GM03348 (cell line): ENCODE measurements at places on chromosomes 6 and 20.
A peak's percentile ranks its signal among the peaks of the same experiment; 100 is the strongest.

- DNase-seq = no peak
These were observed 26.2 kb upstream of the RHAG start for GRCh38 chr6:49662892-49663261.

DNA sequence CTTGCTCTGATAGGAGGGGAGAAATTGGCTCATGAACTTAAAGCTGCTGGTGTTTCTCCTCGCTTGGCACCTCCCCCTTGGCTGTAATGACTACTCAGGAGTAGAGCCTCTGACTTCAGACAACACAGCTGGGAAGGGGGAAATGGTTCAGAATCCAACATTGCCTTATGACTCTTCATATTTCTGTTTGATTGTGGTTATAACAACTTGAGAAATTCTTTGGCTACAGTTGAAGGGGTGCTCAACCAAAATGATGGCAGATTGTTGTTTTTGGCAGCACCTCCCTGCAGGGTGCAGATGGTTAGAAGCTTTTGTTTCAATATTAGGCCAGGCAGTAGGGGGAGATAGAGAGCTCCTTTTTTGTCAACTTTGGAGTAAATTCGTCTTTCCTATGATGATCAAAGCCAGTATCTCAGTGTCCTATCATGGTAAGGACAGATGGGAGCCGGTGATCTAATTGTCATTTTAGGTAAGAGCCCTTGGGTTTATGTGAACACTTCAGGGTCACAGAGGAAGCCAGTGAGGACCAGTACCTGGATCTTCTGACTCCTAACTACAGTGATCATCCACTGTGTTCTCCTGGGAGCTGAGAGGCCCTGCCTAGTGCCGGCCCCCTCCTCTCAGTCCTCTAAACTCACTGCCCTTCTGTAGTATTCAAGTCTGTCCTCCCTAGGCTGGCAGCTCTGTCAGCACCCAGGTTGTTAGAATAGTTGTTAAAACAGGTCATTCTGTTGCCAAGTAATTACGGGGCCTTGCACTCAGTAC lies 39.9 kb downstream of the RPRD1B start:
- peak; percentile 89 for DNase-seq

DNA sequence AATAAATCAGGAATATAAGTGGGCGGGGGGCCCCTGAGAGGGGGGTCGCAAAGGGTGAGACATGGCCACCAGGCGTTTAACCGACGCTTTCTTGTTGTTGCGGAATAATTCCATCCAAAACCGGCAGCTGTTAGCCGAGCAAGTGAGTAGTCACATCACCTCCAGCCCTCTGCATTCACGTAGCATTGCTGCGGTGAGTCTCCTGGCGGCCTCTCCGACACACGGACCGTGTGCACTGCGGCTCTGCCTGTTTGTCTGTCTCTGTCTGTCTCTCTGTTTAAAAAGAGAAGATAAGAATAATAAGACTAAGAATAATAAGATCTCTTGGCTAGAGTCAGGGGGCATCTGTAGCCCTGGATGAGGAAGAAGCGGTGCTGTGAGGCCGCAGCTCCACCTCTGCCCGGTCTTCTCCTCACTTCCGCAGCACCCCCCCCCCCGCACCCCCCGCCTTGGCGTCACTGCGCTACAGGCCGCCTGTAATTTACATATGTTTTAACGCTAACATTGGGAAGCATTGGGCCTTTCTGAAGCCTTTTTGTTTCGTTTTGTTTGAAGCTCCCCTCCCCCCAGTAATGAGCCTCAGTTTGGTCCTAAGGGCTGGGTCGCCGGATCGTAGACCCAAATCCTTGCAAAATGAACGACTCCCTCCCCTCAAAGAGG lies 993 bp downstream of the STX16 start:
- peak; percentile 85 for DNase-seq

DNA sequence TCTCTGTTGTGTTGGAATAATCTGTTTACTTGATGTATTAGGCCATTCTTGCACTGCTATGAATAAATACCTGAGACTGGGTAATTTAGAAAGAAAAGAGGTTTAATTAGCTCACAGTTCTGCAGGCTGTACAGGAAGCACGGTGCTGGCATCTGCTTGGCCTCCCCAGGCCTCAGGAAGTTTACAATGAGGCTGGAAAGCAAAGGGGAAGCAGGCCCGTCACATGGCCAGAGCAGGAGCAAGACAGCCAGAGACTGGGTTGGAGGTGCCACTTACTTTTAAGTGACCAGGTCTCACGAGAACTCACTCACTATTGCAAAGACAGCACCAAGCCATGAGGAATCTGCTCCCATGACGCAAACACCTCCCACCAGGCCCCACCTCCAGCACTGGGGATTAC lies 50.6 kb upstream of the FUCA2 start:
- no peak for DNase-seq

DNA sequence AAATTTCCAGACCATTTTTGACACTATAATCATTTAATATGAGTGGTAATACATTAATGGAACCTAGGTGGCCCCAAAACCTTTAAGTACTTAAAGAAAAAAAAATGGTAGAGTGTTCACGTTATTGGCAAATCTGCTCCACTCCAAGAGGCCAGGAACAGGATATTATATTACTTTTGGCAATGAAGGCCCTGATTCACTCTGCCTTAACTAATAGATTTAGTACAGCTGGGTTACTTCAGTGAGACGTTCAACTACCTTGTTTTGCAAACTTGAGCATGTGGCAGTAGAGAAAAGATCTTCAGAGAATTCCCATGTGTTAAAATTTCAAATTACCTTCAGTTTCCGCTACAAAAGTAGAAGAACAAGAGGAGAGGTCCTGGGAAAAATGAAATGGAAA lies 12.8 kb downstream of the ADNP start:
- DNase-seq = peak; percentile 33

GRCh38 chr6:90811596-90812226 lies 224.8 kb upstream of the MAP3K7 start:
- DNase-seq = no peak

GRCh38 chr20:16017656-16018055 lies 555.6 kb downstream of the KIF16B start:
- no peak for DNase-seq

- no peak for DNase-seq
These were observed 44.5 kb downstream of the PXDC1 start for GRCh38 chr6:3707024-3707423.

- peak; percentile 19 for DNase-seq
These were observed 1216.2 kb upstream of the CITED2 start for GRCh38 chr6:140590641-140591040.

DNA sequence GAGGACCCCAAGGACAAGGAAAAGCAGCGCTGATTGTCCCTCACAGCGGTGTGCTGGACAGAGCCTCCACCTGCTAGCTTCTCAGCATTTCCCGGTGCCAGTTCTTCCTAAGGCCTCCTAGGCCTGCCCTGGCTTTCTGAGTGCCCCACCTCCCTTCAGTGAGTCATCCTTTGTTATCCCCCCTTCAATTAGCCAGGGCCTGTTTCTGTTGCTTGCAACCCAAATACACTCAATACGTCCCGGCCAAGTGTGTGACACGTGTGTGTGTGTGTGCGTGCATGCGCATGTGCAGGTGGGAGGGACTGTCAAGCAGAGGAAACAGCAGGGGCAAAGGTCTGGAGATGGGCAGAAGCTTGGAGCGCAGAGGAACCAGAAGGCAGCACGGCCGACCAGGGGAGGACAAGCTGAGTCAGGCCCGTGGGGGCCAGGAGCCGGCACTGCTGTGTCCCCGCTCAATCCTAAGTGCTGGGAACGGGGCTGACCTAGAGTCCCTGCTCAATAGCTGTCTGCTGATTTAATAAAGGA lies 159.8 kb downstream of the PREX1 start:
- DNase-seq = no peak

GRCh38 chr6:106733386-106733785 lies 104.0 kb downstream of the QRSL1 start:
- DNase-seq = no peak

DNA sequence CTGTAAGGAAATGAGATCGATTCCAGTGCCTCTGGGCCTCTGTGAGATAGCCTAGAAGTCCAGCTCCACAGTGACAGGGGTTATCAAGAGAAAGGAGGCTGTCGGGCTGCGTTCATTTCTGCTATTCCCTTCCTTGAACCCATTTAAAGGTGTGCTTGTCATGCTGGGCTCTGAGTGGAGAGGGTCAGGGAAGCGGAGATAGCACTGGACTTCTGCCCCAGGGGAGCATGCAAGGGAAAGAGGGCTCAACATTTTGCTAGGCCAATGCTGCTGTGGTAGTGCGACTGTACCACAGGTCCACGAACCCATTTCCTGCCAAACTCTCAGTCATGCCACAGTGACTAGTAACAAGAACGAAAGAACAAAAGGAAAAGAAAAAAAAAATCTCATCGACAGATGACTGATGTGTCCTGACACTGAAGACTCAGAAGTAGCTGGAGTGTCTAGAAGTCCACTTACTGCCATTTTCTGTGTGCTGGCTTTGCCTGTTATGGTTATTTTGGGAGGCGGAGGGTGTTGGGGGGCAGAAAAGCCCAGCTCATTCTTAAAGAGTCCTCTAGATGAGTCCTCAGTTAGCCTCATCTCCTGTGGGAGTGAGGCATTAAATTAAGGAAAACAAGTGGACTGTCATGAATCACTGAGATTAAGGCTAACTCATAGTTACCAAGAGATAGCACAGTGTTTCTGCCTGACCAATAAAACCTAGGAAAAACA lies 8.1 kb downstream of the NEDD9 start:
- DNase-seq = no peak

DNA sequence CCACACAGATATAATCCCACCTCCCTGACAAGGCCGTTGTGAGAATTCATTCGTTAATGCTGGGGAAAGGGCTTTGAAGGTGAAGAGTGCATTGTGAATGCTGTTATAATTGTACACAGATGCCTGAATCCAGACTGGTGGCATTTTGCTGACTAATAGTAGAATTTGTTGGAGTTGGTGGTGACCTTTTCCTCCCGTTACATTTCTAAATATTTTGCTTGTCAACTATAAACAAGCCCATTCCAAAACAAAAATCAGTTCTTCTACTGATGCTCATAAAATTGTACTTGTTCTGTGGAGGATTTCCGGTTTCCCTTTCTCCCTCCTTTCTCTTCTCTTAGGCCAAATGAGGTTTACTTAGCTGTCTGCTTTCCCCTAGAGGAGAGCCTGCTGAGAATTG lies 253.1 kb upstream of the SUPT3H start:
- DNase-seq = peak; percentile 33

DNA sequence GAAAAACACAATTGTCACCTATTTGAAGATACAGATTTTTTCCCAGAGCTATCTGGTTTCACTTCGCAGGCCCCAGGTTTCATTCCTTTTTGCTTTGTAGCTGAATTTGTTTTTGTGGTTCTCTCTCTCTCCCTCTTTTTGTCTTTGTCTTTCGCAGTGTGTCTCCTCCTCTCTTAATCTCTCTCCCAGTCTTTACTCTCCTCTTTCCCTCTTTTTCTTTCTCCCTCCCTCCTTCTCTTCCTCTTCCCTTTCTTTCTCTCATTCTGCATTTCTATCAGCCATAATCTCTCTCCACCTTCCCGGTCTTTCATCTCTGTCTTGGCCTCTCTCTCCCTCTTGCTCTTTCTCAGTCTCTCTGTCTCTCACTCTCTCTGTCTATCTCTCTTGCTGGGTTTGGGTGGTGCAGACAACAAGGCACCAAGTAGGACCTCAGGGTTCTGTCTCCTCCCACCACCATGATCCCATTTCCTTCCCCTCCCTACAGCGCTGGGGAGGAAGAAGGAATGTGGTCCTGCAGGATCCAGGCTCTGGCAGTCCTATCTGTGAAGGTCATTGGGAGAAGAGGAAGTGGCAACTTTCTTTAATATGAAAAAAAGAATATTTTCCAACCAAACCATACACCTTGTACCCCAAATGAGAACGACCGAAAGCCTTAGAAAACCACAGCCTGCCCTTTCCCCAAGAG lies 63.2 kb downstream of the BANF2 start:
- DNase-seq = no peak

DNA sequence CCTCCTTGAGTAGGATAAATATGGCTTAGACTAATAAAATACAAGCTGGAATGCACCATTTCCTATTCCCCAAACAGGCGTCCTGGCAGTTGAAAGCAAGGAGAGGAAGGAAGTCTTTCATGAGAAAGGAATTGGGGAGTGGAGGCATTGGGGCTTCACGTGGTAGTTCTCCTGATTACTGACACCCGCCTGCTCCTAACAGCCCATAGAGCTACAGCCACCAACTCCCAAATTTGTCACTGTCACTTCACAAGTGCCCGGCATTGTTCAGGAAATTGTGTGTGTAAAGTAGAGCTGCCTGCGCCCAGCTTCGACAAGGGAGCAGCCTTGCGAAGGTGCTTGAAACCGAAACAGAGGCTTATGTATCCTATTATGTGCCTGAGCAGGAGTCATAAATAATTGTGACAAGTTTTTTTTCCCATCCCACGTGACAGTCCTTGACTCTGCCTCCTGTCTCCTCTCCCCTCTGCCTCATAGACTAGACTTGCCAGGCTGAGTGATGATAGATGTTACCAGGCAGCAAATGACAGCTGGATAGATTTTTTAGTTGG lies 301.7 kb upstream of the ZFP64 start:
- peak; percentile 48 for DNase-seq

DNA sequence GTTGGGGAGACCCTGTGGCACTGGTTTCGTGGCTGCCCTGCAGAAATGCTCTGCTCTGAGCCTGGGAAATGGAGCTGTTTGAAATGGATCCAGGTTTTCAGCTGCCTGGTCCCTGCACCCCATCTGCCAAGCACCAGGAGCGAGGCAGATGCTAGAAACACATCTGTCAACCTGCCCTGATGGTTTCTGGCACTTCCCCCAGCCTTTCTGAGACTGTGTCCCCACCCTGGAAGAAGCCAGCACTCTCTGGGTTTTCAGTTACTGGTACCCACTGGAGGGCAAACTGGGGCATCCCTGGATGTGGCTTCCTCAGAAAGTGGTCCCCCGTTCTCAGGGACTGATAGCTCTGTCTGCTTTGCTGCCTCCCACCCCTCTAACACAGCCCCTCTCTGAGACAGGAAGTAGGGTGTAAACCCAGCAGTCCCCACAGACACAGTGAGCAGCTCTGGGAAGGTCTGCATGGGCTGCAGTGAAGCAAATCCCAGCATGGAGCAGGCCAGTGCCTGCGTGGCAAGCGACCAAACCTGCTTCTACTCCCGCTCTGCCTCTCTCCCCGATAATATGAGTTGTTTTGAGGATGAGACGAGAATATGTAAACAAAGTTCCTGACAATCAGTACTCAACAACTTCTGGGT lies 54.2 kb upstream of the MAFB start:
- DNase-seq = no peak

- DNase-seq = no peak
These were observed 5.9 kb upstream of the MRS2 start for GRCh38 chr6:24396824-24397223.

GRCh38 chr20:5374171-5374570 lies 57.4 kb upstream of the PROKR2 start:
- no peak for DNase-seq

- no peak for DNase-seq
These were observed 190.4 kb downstream of the CDKAL1 start for GRCh38 chr6:20724443-20725190.
